CD4-positive, alpha-beta T cell treated with Interleukin-21 for 1 hour (primary cell): ENCODE measurements at places on chromosomes 1 and 21.

GRCh38 chr1:182274618-182275017 lies 117.0 kb downstream of the GLUL start:
- DNase-seq, result no peak

- DNase-seq, result no peak
Measured at GRCh38 chr1:68276448-68276847, 44.1 kb upstream of the WLS start.

DNA sequence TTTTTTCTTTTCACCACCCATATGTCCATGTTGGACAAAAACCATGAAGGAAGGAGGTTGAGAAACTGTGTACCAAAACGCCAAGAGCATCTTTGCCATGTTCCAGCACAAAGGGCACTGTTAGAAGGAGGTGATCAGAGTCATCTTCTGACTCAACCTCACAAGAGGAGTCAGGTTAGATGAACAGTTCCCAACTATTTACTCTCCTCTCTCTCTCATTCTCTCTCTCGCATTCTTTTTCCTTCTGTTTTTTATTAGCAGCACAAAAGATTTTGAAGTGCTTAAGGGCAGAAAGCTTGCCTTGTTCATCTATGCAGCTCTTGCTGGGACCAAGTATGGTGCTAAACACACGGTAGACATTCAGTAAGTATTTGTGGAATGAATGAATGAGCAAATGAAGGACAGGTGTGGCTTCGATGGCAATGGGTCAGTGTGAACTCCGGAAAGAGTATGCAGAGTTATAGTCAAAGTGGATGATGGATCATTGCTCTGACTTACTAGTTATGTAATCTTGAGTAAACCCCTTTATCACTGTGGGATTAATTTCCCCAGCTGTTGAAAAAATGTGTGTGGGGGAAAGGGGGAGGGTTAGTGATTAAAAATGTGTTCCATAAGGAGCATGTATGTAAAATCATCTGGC lies 33.9 kb downstream of the DDR2 start:
- DNase-seq, result no peak

- no peak for DNase-seq
Measured at GRCh38 chr1:55447488-55447887, 232.3 kb upstream of the USP24 start.

- DNase-seq, result no peak
Measured at GRCh38 chr1:17653276-17653675, 101.9 kb upstream of the ACTL8 start.

DNA sequence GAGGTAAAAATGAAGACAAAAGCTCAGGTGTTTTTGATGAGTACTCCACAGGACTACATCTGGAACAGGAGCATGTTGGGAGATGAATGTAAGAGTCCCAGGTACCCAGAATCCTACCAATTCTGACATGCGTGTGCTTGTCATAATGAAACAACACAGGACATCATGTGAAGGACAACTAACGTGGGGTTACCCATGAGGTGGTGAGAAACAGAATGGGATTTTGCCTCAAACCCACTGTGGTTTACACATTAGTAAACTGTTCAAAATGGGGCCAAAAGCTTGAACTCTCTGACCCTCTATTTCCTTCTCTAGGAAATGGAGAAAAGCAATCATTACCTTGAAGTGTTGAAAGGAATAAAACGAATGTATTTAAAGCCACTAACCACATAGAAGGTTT lies 266.2 kb downstream of the RGS7 start:
- no peak for DNase-seq

- no peak for DNase-seq
Measured at GRCh38 chr1:9551984-9552383, 12.7 kb downstream of the SLC25A33 start.

DNA sequence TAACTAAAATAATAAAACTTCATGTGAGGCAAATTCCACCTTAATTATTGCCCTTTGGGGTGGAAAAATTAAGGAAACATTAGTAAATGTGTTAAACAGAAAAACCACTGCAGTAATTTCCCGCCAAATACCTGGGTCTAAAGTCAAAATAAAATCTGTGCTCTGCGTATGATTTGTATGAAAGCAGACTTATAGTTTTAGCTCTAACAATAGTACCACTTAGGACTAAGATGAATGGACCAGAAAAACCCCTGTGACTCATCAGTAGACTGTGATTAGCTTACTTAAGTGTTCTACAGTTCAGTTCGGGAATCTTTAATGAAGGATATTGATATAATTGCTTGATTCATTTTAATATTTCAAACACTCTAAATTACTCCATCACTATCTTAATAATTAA lies 23.3 kb upstream of the C1orf105 start:
- DNase-seq, result no peak

- DNase-seq, result no peak
Measured at GRCh38 chr1:151613282-151613780, 1.5 kb downstream of the SNX27 start.

DNA sequence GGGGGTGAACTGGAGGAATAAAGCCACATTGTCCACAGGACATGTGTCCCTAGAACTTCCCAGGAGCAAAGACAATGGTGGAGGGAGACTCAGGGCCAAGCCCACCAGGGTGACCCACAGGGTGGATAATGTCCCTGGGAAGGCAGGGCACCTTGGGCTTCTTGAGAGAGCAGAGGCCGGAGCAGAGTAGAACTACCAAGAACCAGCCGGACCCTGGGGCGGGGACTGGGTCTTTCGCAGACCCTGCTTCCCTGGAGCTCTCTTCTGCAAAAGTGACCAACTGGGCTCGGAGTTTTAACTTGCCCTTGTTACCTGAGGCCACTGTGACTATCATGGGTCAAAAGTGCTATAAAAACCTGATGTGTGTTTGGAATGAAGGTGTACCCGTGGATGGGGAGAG lies 875 bp upstream of the FAM3B start:
- no peak for DNase-seq
